H1 (cell line): ENCODE measurements at places on chromosomes 13 and 19.

- DNase-seq, result no peak
Measured at GRCh38 chr13:109301276-109301675, 485.1 kb downstream of the IRS2 start.

DNA sequence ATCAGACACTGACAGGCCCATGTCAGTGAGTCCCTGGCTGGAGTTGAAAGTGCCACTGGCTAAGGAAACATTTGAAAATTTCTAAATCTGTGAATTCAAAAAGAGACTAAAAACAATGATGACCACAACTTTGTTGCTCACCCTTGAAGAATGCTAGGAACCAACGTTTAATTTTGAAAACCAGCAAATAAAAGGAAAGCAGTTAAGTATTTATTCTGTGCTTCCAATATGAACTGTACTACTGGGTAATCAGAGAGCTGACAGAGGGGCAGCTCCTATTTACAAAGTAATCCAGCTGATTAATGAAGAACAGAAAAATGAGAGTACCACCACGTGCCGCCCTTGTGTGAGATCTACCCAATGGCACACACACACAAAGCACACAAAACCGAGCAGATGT, 44.7 kb upstream of the LATS2 start:
- no peak for DNase-seq

DNA sequence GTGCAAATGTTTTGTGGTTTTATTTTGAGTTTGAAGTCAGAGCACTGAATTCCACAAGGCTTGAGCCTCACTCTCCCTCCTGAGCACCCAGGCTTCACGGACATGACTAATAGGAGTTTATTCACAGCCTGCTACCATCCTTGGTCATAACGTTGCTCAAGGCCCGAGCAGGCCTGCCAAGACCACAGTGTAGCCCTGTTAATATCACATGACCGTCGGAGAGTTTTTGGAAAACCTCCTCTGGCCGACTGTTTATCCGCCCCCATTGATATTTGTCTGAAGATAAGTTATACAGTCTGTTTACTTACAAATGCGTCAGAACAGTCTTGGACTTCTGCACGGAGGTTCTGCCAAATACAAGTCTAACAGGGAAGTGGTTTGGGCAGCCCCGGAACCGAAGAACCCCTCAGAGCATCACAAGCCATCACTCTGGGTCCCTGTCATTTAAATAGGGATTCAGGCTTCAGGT, 89.9 kb downstream of the COL4A2 start:
- no peak for DNase-seq

- peak; percentile 58 for DNase-seq
Measured at GRCh38 chr19:45564131-45564780, 20.3 kb downstream of the OPA3 start.

DNA sequence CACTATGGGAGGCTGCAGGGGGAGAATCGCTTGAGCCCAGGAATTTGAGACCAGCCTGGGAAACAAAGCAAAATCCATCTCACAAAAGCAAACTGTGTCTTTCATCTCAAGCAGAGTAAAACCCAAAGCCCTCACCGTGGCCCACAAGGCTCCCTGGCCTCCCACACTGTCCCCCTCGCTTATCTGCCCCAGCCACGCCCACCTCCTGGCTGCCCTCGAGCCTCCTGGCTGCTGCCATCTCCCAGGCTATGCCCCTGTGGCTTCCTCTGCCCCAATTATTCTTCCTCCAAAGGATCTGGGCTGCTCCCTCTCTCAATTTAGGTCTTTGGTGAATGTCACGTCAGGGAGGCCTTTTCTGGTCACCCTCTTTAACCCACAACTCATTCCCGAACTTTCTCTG, 3.6 kb downstream of the RABAC1 start:
- DNase-seq, result no peak

DNA sequence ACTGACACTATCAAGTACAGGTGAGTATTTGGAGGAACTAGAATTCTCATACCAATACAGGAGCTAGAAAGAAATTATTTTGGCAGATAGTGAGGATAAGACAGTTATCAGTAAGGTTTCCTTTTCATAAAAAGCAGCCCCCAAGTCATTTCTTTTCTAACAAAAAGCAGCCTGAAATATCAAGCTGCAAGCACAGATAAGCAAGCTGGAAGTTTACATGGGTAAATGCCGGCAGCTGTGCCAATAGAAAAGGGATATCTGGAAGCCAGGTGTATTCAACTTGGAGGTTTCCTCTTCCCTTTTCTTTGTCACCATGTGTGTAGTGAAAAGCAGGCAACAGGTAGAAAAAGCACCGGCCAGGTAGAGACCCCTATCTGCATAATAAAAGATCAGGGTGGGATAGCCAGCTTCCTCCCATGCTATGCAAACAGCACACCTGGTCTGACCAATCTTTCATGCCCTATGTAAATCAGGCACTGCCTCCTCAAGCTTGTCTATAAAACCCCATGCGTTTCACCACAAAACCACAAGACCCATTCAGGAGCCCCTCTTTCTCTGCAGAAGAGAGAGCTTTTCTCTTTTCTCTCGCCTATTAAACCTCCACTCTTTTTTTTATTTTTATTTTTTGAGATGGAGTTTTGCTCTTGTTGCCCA, 22.9 kb downstream of the CYP4F2 start:
- DNase-seq, result no peak

DNA sequence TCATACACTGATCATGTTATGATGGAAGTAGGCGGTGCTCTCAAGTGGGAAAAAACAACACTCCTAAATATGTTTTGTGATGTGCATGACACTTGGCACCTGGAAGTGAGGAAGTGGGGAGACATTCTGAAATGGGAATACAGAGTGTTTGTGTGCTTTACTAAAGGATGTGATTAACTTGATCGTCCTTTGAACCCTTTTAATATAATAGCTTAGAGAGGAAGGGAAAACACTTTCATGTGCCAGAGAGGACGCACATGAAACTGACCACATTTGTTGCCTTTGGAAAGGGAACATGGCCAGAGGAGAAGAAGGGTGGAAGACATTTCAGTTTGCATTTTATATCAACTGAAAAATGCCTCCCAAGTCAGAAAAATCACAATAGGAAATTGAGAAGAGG, 31.4 kb downstream of the SMAD9 start:
- DNase-seq, result no peak
